Lower leg skin (tissue), 4 donors: ENCODE measurements at places on chromosomes 2 and 18. TPM values are rescaled to one million over a fixed set of nuclear protein-coding genes. Genes with fewer than 3 reads are reported as not detected.

The HOXD11 gene
- total RNA-seq: not detected

DNA sequence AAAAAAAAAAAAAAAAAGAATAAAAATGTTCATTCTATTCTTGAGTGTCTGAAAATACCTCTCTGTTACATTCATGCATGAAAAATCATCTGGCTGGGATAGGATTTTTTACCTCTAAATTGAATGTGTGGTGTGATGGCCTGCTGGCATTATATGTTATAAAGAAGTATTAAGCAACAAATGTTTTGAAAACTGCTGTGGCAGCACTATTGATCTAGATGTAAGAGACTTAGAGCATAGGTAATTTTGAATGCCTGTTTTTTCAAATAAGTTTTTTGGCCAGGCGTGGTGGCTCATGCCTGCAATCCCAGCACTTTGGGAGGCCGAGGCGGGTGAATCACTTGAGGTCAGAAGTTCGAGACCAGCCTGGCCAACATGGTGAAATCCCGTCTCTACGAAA, 147.0 kb upstream of the LINC00305 start:
- DNase-seq: no peak

- no peak for DNase-seq
These were observed 71.0 kb downstream of the TPO start for GRCh38 chr2:1484131-1484884.

GRCh38 chr2:107648781-107649404, 177.8 kb upstream of the RGPD4 start:
- no peak for DNase-seq

- no peak for DNase-seq
These were observed 99.4 kb upstream of the PKDCC start for GRCh38 chr2:41948397-41948763.

- no peak for DNase-seq
These were observed 470.2 kb downstream of the TXNL1 start for GRCh38 chr18:56168049-56168781.

The MOGAT1 gene
- total RNA-seq: not detected

The MLPH gene
- 13.3 TPM for total RNA-seq

GRCh38 chr2:56244506-56244905, 60.7 kb downstream of the CCDC85A start:
- DNase-seq: no peak

The SFT2D3 gene
- total RNA-seq: 9.7 TPM

DNA sequence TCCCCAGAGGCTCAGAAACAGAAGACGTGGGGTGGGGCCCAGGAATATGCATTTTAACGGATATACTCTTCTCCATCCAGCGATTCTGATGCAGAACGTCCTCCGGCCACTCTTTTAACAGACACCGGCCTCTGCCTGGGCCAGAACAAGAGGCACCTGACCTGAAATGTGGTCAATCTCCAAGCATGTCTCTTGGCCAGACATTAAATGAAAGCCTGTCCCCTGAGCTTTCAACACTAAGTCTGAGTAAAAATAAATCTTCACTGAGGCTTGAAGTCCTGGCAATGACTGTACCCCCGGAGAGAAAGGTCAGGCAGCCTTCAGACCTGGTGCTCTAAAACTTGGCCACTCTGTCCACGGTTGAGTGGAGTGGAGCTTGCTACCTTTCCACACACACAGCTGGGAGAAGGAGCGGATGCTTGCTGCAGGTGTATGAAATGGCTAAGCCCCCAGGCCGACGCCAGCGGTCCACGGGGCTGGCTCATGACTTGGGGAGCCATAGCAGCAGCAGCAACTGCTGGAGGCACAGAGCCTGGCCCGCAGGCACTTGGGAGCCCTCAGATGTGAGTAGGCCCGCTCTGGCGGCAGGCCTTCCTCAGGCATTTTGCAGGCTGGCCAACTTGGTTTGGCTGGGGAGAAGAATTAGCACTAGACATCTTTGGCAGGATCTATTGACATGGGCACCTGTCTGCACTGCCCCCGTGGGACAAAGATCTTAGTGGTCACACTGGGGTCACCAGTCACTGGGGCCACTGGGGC, 79.7 kb downstream of the TMEM17 start:
- DNase-seq: no peak

DNA sequence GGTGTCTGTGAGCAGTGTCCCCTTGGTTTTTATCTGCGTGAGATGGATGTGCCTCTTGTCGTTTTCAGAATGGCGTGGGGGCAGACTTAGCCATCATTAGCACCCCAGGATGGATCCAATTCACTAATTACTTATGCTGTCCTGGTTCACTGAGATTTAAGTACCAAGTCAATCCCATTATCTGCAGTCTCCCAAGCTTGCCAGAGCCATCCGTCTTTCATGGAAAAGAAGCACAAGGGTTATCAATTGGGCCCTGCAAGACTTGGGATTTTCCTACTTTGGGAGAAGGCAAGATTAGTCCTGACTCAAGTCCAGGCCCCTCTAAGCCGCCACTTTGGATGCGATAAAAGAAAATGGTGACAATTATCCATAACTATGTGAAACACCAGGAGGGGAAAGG, 404.0 kb downstream of the TMEM182 start:
- DNase-seq: no peak

The PLGLB1 gene
- 0.75 TPM for total RNA-seq

GRCh38 chr2:136131961-136132824, 14.2 kb upstream of the CXCR4 start:
- no peak for DNase-seq

The PTMA gene
- total RNA-seq: 1,206 TPM

The CCDC93 gene
- total RNA-seq: 14.3 TPM

DNA sequence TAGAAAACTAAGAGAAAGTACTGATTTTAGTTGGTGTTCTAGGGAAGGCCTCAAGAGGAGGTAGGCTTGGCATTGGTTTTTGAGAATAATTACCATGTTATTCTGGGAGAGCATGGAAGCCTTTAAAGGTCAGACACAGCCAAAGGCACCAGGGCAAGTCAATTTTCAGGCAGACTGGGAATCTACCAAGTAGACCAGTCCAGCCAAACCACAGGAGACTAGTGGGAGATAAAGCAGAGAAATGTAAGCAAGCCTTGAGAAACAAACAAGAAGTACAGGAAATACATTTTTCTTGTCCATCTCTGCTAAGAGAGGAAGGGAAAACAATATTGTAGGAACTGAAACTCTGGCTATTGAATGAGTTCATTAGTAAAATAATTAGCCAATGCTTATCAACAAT, 5.5 kb upstream of the CCDC68 start:
- DNase-seq: no peak

GRCh38 chr2:105862843-105863242, 118.1 kb downstream of the NCK2 start:
- no peak for DNase-seq

The CRYGD gene
- not detected for total RNA-seq

- DNase-seq: no peak
These were observed 35.4 kb downstream of the PDE1A start for GRCh38 chr2:182391443-182391842.

DNA sequence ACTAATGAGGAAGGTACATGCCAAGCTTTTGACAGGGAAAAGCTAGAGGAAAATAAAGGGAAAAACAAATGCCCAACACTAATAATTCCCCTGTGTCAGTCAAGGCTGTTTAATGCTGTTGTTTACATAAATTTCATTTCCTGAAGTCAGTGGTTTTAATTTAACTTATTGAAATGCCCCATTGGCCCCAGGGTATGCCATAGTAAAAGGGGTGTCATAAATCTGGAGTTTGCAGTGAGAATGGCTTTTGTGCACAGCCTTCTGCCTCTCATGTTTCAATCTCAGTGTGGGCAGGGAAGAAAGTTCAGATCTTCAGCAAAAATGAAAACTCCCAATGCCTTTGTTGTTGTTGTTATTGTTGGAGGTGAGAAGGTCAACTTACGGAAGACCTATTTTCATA, 550.1 kb upstream of the DCC start:
- no peak for DNase-seq

GRCh38 chr2:52396836-52397235, 1364.9 kb upstream of the NRXN1 start:
- no peak for DNase-seq

DNA sequence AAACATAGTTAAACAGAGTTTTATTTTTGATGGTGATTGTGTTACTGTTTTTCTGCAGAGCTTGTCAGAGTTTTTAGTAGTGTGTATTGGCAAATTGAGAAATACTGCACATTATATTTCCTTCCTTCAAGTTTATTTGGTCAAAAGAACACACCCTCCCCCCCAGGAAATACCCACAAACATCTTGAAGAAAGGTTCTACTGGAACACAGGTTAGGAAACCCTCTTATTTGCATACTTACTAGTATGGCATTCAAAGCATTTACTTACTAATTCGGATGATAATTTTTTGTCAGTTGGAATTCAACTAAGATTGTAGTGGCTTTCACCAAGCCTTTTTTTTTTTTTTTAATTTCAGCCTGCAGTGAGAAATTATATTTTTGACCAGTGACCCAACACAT, 9.1 kb downstream of the CAB39 start:
- DNase-seq: no peak

- no peak for DNase-seq
These were observed 96.2 kb upstream of the ARHGAP28 start for GRCh38 chr18:6633310-6633709.

The HNMT gene
- 21.3 TPM for total RNA-seq

The MATN3 gene
- total RNA-seq: 0.11 TPM

DNA sequence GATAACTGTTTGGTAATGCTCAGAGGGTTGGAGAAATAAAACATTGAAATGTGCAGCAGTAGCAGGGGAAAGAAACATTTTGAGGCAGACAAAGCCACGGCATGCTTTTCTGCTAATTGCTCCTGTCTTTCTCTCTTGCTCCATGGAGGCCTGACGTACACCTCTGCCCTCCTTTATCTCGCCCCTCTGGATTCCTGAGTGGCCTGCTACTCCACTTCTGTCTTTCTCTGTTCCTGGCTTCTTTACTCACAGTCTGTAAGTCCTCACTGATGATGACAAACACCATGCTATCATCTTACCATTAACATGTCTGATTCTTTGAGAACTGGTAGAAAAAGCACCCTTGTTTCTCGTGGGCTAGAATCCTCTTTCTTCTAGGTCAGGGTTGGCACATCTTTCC, 392.9 kb downstream of the MEIS1 start:
- no peak for DNase-seq

The GBX2 gene
- not detected for total RNA-seq

The PKDCC gene
- total RNA-seq: 8.0 TPM

- no peak for DNase-seq
These were observed 21.6 kb downstream of the GPR55 start for GRCh38 chr2:230903231-230904150.

DNA sequence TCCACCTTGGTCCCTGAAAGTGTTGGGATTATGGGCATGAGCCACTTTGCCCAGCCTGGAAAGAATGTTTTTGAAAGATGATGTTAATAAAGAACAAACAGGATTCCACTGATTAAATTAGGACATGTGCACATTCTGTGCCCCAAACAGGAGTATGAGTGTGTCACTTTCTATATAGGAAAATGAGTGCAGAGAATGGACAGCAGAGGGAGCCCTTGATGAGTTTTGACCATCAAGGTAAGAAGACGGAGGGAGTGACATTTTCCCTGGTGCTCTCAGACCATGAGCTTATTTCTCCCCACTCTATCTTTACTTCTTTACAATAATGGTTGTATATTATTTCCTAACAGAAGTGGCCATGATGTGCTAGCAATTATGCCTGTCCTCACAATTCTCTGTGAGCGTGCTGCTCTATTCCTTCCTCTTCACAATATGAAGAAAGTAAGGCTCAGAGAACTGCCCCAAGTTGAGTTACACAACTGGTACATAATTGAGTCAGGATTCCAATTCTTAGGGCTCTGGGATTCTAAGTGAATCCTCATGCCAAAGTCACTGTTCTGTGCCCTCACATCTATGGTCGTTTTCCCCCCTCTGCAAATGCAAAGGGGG, 20.6 kb downstream of the RPL37A start:
- peak; percentile 87 for DNase-seq

DNA sequence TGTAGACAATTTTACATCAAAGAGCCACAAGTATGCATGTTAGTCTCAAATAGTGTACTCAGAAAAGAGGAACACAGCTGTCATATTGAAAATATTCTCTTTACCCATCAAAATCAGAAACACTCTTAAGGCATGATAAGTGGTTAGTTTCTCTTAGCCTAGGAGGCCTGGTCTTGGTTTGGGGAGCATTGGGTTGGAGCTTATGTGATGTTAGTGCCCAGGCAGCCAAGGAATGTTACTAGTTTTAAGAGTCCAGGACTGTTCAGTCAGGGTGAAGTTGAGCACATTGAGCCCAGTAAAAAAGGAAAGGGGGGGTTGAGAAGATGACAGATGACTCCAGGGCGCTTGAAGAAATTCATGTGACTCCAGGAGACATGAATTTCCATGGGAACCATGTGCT, 340.6 kb downstream of the HRH4 start:
- DNase-seq: no peak

GRCh38 chr2:96737831-96738230, 2.0 kb downstream of the LMAN2L start:
- DNase-seq: no peak

- DNase-seq: no peak
These were observed 55.3 kb downstream of the C2orf76 start for GRCh38 chr2:119311371-119311770.

DNA sequence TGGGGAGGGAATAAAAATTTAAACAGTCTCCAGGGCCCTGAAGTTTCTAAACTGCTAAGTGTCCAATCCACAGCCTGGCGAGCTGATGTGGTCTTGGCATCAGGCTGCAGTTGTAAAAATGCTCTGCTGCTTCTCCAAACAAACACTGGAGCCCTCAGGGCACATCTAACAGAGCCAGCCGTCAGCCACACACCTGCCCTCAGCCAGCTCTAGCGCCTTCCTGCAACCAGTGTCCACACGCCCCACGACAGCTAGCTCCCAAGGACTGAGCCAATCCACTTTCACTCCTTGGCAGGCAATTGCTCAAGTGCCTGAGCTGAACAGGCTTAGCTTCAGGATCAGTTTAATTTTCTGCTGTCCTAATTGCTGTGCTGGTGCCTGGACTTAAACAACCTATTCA, 446.4 kb upstream of the RAB12 start:
- DNase-seq: no peak

- no peak for DNase-seq
These were observed 41.8 kb upstream of the CDC42EP3 start for GRCh38 chr2:37713258-37713700.

The C2orf66 gene
- total RNA-seq: not detected

GRCh38 chr18:8779251-8779650, 73.9 kb downstream of the MTCL1 start:
- no peak for DNase-seq

The ITM2C gene
- 19.1 TPM for total RNA-seq
